D341Med (cell line): ENCODE measurements at places on chromosomes 4 and X.

- peak; percentile 38 for DNase-seq
Observed at GRCh38 chr4:134470544-134470943, 269.0 kb upstream of the PABPC4L start.

DNA sequence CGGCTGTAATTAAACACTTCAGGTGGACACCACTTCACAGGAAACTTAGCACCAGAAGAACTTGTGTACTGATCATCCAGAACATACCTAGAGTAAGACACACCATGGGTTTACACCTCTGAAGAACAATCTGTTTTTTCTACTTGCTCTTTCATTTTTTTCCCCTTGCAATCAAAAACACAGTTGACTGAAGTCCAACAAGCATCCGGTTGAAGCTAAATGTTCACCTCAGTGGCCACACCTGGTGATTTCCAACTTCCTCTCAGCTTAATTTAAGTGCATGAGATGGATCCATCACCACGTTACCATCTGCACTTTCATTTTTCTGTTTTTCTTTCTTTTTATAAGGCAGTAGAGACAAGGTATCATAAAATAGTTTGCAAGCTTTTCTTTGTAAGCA, 4.9 kb upstream of the TXK start:
- no peak for DNase-seq

- no peak for DNase-seq
Observed at GRCh38 chrX:10166731-10167151, 10.0 kb downstream of the CLCN4 start.

- DNase-seq: no peak
Observed at GRCh38 chr4:96342196-96342595, 502.3 kb downstream of the PDHA2 start.

GRCh38 chrX:70488856-70489255, 44.2 kb downstream of the DLG3 start:
- DNase-seq: no peak

- no peak for DNase-seq
Observed at GRCh38 chr4:109649872-109650271, 53.4 kb downstream of the CASP6 start.

DNA sequence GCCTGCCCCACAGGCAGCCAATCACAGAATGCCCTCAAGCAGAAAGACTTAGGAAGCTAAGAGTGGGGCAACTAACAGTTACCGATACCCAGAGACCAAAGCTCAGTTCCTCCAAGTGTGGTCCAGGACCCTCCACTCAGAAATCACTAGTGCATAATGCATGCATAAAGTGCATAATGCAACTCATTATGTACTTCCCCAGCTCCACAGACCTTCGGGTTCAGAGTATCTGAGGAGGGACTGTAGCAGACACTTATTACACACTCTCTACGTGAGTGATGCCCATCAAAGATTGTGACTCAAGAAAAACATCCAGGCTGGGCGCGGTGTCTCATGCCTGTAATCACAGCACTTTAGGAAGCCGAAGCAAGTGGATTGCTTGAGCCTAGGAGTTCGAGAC, 328.0 kb downstream of the BCOR start:
- DNase-seq: no peak

DNA sequence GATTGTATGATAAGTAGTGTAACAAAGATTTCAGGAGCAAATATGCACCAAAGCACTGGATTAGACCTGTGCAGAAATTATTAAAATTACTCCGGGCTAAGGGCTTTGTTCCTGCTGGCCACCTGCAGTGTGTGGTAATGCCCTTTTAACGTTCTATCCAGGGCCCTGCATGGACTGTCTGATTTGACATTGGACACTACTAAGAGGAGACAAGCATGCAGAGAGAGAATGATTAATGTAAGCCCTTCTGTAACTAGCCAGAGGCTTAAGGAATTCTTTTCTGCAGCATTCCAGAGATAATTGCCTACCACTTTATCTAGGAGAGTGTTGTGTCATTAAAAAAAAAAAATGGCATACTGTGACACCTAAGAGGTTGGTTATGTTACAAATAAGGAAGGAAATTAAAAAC, 117.0 kb downstream of the PCDH7 start:
- peak; percentile 12 for DNase-seq

DNA sequence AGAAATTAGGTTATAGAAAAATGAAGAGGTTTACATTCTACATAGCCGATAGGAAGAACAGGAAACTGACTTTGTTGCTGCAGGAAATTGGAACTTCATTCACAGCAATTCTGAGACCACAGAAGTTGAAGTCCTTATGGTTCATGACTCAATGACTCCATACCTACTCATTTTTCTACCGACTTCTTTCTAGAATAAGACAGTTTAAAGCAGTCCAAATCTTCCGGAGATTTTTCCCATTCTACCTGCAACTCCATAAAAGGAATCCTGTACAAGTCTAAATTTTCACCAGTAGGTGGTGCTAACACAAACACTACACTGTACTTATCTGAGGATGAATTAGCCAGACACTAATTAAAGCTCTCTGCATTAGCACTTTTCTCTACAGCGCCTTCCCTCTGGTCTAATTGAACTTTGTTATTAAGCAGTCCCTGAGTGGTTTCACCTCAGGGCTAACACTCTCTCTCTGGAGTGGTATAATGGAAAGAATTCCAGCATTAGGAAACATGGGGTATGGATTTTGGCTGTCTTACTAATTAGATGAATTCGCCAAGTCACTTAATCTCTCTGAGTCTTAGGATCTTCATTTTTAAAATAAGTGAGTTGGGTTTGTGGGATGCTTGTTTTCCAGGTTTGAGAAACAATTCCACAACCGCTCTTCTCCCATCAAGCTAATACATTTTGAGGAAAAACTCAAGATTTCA, 167.9 kb downstream of the SMIM20 start:
- peak; percentile 64 for DNase-seq

- peak; percentile 44 for DNase-seq
Observed at GRCh38 chr4:41693629-41694028, 54.9 kb downstream of the PHOX2B start.

DNA sequence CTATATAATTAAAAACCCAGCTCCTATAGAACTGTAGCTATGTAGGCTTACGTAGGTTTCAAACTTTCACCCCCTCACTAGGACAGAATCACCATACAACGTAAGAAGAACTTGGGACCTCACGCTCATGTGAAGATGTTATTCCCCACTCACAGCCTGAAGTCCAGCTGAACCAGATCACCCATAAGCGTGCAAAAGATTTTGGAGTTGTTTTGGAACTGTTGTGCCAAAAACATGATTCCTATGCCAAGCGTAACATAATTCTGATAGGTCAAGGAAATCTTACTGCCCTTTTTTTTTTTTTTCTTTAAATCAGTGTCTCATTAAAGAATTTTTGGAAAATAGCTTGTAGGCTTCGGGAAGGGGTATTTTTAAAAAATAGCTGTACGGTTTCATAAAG, 57.0 kb downstream of the LCORL start:
- peak; percentile 7 for DNase-seq

DNA sequence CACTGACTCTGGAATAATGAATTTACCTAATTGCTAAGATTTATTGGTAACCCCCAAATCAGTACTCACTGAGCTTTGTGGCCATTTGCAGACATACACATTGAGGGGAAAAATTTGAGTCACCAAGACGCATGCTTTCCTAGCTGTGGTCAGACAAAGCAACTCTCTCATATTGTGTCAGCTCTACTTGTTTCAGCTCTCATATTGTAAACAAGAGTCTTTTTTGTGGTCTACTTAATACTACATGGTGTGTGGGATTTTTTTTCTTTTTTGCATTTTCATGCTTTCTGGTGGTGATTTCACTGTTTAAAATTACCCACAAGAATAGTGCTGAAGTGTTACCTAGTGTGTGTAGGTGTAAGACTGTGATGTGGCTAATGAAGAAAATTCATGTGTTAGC, 428.2 kb upstream of the GALNT7 start:
- DNase-seq: no peak

GRCh38 chr4:105112274-105112673, 34.4 kb upstream of the TET2 start:
- DNase-seq: no peak

DNA sequence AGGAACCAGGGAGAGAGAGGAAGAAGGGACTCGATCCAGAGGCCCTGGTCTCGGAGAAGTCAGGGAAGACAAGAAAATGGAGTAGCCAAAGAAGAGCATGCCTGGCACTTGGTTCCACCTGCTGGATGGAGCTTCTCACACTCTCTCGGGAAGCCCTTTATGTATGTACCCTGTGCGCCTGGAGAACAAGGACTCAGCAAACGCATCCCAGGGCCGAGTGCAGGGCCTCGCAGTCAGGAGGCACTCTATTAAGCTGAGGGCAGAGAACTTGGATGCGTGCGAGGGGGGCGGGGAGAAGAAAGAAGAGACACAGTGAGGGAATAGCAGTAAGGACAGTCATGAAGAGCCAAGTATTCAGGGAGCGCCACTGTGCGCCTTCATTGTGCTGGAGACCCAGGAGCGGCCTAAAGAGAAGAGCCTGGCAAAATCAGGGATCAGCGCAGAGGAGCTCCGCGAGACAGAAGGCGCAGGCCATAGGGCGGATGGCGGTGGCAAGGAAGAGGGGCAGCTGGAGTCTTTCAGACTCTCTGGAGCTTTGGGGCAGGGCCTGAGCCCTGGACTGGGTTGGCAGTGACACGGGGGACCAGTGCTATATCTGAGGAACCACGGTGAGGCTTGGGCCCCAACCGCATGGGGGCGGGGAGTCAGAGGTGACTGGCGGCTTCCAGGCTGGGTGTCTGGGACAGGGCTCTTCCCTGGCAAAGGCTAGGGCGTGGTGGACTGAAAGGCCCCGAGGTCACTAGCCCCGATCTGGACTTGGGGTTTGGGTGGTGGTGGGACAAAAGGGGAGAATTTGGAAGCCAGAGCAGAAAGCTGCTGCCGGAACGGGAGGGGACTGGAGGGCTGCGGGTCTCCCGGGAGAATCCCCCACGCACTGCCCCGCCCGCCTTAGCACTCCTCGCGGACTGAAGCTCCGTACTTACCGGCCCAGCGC, 1.9 kb upstream of the SEPTIN6 start:
- no peak for DNase-seq

DNA sequence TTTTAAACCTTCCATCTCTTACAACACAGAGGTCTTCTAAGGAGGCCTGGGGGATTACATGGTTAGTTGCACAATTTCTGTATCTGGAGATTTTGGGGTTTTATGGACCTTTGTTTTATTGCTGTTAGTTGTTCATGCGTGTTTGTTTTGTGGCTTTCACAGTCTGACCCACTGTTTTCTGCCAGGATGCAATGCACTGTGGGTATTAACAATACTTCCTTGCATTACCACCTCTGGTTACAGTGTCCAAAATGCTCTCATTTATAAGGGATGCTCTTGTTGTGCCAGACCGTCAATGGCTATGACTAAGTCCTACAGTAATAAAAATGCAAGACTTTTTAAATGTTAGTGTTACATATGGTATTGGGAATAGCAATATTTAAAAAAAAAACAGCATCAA, 730.2 kb downstream of the KCTD8 start:
- no peak for DNase-seq

- no peak for DNase-seq
Observed at GRCh38 chr4:54333657-54334056, 104.6 kb downstream of the PDGFRA start.
